OCI-LY7 (cell line): ENCODE measurements at places on chromosomes 1 and 21. TPM values are rescaled to one million over a fixed set of nuclear protein-coding genes. Genes with fewer than 3 reads are reported as not detected.

- no peak for DNase-seq
Measured at GRCh38 chr1:229716704-229717103, 90.7 kb downstream of the URB2 start.

GRCh38 chr1:192737306-192737705 lies 71.5 kb upstream of the RGS2 start:
- DNase-seq, result no peak

DNA sequence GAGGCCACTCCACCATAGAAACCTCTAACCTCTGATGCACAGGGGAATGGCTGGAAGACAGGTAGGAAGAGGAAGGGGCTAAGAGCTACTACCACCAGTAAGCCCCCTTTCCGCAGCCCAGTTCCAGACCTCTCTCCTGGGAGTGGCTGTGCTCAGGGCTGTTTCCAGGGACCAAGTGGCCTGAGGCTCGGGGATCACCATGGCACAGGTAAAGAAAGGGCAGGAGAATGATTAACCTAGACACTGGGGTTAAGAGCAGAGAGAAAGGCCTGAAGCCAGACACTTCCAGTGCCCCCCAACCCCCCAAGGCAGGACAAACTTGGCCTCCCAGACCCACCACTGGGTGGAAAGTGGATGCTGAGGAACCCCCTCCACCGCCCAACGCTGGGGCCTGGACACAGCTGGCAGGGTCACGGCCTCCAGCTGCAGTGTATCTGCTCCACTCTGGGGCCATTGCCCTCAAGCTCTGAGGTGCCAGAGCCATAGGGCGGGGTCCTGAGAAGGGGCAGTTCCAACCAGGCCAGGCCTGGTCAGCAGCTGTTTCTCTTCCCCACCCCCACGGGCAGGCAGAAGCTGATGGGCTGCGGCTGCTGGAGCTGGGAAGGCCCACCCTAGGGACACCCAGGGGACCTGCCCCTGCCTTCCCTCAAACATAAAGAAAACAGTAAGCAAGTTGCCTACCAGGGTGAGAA lies 2.6 kb downstream of the TAGLN2 start:
- DNase-seq, result peak; percentile 14

The KIAA0040 gene
- 50.2 and 61.1 TPM in 2 replicates for total RNA-seq

DNA sequence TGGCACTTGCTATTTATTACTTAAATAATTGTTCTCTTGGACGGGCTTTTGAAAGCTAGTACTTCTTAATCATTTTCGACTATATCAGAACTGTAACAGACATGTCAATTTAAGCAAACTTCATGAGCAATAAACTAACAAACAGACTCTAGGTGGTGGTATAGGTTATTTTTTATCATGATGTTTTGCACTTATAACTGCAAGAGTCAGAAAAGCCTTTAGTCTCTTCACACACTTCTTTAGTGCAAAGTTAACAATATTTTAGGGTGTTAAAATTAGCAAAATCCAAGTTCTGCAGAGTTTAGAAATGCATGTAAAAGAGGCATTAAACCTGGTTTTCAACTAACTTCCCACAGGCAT lies 2.2 kb downstream of the NRIP1 start:
- DNase-seq, result no peak

GRCh38 chr1:58704616-58705021 lies 4.8 kb upstream of the MYSM1 start:
- no peak for DNase-seq

DNA sequence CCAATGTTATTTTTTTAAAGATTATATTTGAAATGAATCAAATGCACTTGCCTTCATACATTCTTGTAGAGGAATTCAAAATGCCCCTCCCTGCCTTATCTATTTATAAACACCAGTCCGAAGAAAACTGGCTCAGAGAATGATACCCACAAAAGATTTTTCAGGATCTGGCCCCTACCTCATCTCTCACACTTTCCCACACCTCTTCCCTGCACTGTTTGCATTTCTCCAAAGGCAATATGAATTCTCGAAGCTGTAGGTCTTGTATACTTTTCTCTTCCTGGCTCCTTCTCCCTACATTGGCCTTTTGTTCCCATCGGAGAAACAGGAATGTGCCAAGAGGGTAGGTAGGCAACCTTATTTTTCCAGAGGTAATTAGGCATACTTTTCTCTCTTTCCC lies 12.0 kb upstream of the CCDC190 start:
- DNase-seq, result no peak

The IVL gene
- not detected in 2 replicates for total RNA-seq

GRCh38 chr1:161115132-161115711 lies 2.6 kb downstream of the PFDN2 start:
- no peak for DNase-seq

- DNase-seq, result no peak
Measured at GRCh38 chr1:45443580-45444446, 47.1 kb downstream of the TESK2 start.

DNA sequence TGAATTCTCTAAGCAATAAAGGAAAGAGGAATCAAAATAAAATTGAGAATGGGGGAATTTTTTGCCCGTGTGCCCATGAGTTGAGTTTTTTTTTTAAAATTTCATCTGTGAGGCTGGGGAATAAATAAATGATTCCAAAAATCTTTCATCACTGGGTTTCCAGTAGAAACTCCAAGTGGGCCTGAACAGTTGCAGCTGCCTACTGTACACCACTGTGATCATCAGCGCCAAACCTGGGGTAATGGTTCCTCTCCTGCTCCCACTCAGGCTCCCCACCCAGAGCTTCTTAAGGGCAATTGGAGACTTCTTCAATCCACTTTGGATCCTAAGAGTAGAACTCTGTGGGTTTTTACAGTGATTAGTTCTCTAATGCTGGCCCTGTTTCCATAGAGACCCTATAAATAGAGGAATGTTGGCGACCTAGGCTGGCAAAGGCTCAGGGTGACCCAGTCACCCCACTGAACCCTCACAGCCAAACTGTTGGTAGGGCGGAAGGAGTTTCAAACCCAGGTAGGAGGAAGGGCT lies 9.3 kb downstream of the TMCC2 start:
- DNase-seq, result no peak

GRCh38 chr1:45569962-45570581 lies 13.8 kb upstream of the NASP start:
- peak; percentile 77 for DNase-seq

The GSTM3 gene
- total RNA-seq, result not detected in 2 replicates

- no peak for DNase-seq
Measured at GRCh38 chr1:208233978-208234377, 10.2 kb downstream of the PLXNA2 start.

The IL12RB2 gene
- not detected in 2 replicates for total RNA-seq

- DNase-seq, result no peak
Measured at GRCh38 chr1:153536012-153536670, 350 bp upstream of the S100A6 start.
